ENCODE measurements at places on chromosomes 4 and X. TPM values are rescaled to one million over a fixed set of nuclear protein-coding genes. Genes with fewer than 3 reads are reported as not detected.

PLAC1 gene
- total RNA-seq, result 0.91 TPM

DNA sequence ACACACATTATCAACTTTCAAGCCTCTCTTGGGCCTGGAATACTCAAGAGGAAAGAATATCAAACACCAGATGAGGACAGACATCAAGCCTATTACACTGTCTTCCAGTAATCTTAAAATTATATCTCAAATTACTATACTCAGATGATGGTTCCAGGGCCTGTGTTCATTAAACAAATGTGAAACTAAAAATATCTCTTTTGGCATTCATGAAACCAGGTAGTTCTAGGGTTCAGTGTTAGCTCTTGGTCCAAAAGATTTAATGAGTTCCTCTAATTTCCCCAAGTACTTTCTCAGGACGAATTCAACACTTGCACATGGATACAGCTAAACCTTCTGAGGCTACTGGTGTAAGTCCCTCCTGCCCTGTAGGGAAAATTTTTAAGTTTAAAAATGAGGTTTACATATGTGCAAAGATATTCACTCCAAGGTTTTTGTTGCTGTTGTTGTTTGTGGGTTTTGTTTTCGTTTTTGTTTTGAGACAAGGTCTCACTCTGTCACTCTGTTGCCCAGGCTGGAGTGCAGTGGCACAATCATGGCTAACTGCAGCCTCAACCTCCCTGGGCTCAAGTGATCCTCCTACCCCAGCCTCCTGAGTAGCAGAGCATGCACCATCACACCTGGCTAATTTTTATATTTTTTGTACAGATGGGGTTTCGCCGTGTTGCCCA, 79.4 kb downstream of the USP46 start:
- no peak overlapping the region for H3K4me3 ChIP-seq
- H3K27me3 ChIP-seq, result no peaks in the 10 kb centered on the region
- H3K4me1 ChIP-seq, result peaks cover 5% of the 10 kb centered on the region
- DNase-seq, result no peak
- H3K36me3 ChIP-seq, result no peaks in the 10 kb centered on the region

PABPC5 gene
- total RNA-seq, result not detected

- no peak overlapping the region for H3K27ac ChIP-seq
- H3K27me3 ChIP-seq, result no peaks in the 10 kb centered on the region
- peaks cover 6% of the 10 kb centered on the region for H3K4me1 ChIP-seq
- peak; percentile 58 for DNase-seq
- no peaks in the 10 kb centered on the region for H3K36me3 ChIP-seq
- H3K4me3 ChIP-seq, result no peak overlapping the region
These were observed 99.2 kb downstream of the PSAPL1 start for GRCh38 chr4:7335344-7336066.

DNA sequence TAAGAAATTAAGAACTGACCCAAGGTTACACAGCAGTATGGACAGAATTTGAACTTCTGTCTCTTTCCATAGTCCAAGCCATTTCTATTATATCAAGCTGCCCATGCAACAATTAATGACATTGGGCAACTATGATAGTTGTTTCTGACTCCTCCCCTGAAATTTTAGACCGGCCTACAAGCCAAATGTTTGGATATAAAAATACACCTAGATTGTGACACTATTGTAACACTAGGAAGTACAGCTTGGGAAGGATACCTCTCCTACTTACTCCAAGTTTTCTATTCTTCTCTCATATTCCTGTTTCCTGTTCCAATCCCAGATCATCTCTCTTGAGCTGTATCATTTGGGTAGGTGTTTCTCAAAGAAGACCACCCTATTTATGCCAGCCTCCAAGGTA, 43.5 kb downstream of the RCHY1 start:
- no peak overlapping the region for H3K4me3 ChIP-seq
- H3K27ac ChIP-seq, result no peak overlapping the region
- H3K27me3 ChIP-seq, result no peaks in the 10 kb centered on the region
- peaks cover 4% of the 10 kb centered on the region for H3K4me1 ChIP-seq

TRIM60 gene
- not detected for total RNA-seq

DNA sequence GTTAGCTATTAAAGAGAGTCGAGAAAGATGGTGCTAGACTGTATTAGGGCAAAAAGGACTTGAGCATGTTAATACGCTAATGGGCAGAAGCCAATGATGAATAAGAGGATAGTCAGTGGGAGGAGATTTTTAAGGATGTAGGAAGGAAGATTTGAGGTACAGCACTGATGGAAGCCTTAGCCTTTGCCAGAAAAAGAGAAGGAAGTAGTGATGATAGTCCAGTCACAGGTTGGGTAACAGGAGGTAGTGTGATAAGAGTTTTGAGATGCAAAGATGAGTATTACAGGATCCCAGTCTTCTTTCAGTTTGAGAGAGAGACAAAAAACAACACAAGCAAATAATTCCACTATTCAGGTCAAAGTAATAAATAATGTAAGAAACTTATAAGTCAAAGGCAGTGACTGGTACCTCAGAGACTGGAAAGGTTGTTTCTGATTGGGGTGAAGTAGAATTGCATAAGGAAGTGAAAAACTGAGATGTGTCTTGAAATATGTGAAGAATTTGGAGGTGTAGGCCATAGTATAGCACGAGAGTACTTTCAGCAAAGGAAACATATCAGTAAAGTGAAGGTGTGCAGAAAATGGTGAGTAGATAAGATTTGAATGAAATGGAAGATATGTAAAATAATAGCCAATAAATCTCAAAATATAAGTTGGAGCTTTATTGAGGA, 22.1 kb upstream of the NDNF start:
- H3K4me1 ChIP-seq, result no peaks in the 10 kb centered on the region
- H3K27me3 ChIP-seq, result no peaks in the 10 kb centered on the region
- H3K4me3 ChIP-seq, result no peak overlapping the region
- H3K27ac ChIP-seq, result no peak overlapping the region
- no peaks in the 10 kb centered on the region for H3K36me3 ChIP-seq

GRCh38 chrX:12974305-12974795, 560 bp upstream of the TMSB4X start:
- H3K27me3 ChIP-seq, result peaks cover 14% of the 10 kb centered on the region
- H3K4me1 ChIP-seq, result peaks cover 8% of the 10 kb centered on the region
- peaks cover 29% of the 10 kb centered on the region for H3K36me3 ChIP-seq

Measured in MCF 10A (cell line).